ENCODE measurements at places on chromosomes 3 and 15. TPM values are rescaled to one million over a fixed set of nuclear protein-coding genes. Genes with fewer than 3 reads are reported as not detected.

CCK gene
- total RNA-seq, result not detected

C3orf20 gene
- total RNA-seq, result 0.14 TPM

DOCK3 gene
- 1.9 TPM for total RNA-seq

ZPLD1 gene
- total RNA-seq, result not detected

KIF7 gene
- total RNA-seq, result 3.7 TPM

ST3GAL6 gene
- total RNA-seq, result 0.28 TPM

CPLX3 gene
- not detected for total RNA-seq

PEX5L gene
- total RNA-seq, result not detected

CHRNA5 gene
- total RNA-seq, result 6.3 TPM

PDZRN3 gene
- total RNA-seq, result not detected

DNA sequence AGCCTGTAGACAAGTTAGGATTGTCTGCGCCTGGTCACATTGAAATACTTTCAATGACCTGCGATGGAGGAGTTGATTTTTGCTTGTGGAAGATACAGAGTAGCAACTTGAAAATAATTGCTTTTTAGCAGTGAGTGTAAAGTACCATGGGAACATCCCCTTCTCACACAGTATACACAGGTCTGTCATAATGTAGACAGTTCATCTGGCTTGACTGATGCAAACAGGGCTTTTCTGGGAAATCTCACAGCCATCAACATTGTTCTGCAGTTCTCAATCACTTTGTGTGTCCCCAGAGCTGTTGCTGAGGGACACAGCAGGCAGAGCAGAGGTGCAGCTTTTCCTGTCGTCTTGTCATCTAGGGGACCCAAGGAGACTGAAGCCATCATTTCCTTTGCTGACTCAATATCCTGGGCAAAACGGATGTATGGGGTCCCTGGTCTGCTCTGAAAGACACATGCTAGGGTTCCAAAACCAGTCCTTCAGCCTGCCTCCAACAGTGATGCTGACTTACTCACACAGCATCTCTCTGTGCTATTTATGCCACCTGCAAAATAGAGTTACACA lies 5.3 kb upstream of the REC114 start:
- H3K36me3 ChIP-seq, result no peaks in the 10 kb centered on the region
- H3K4me1 ChIP-seq, result peaks cover 3% of the 10 kb centered on the region
- no peak overlapping the region for H3K27ac ChIP-seq
- no peak overlapping the region for H3K4me3 ChIP-seq

DNA sequence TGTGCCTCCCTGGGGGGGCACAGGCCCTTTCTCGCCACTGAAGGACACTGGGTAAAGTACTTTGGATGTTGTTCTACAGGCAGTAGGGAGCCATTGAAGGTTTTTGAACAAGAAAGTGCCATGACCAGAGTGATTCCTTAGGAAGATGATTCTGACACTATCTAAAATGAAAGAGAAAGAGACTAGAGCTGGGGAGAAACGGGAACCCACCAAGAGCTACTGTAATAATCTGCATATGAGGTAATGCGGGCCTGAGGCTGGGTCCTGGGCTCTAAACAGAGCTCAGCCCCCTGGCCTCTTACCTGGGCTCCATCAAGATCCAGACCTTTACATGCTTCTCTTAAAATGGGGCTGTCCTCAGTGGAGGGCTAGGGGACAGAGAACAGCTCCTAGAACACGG lies 24.9 kb downstream of the GRK7 start:
- H3K4me3 ChIP-seq, result no peak overlapping the region
- no peaks in the 10 kb centered on the region for H3K36me3 ChIP-seq
- H3K27ac ChIP-seq, result no peak overlapping the region
- DNase-seq, result no peak

DNA sequence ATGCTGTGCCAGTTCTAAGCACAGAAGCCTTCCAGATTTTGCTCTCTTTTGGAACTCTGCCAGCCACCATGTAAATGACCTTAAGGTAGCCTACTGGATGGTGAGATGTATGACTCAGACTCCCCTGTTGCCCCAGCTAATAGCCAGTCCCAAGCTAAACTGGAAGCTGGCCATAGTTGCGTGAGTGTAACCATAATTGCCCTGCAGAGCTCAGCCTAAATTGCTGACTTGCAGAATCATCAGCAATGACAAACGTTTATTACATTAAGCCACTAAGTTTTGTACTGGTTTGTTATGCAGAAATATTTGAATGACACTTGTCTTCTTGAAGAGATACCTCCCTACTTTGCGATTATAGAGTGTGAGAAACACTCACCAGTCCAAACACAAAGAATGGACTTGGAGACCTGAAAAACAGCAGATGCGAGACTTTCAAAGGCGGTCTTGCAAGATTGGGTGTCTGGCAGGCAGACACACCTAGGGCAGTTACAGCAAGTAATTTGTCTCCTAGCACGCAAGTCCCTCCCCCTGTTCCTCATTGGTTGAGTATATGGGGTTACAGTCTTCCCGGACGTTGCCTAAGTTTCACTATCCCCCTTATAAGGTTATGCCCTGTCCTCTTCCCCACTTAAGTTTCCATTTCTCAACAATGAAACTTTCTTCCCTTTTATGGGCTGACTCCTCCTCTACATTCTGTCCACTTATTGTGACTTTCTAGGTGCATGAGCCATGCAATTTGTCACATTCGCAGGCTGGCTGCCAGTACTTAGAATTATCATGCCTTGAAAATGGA lies 83.6 kb upstream of the XCR1 start:
- peak overlapping the region; percentile 77 for H3K27ac ChIP-seq
- peaks cover 8% of the 10 kb centered on the region for H3K27me3 ChIP-seq

- H3K27me3 ChIP-seq, result peaks cover 16% of the 10 kb centered on the region
- H3K27ac ChIP-seq, result no peak overlapping the region
- no peak for DNase-seq
- H3K4me3 ChIP-seq, result no peak overlapping the region
- H3K4me1 ChIP-seq, result peaks cover 16% of the 10 kb centered on the region
- H3K36me3 ChIP-seq, result peaks cover 2% of the 10 kb centered on the region
Measured at GRCh38 chr15:64149893-64150578, 1.5 kb upstream of the SNX22 start.

DNA sequence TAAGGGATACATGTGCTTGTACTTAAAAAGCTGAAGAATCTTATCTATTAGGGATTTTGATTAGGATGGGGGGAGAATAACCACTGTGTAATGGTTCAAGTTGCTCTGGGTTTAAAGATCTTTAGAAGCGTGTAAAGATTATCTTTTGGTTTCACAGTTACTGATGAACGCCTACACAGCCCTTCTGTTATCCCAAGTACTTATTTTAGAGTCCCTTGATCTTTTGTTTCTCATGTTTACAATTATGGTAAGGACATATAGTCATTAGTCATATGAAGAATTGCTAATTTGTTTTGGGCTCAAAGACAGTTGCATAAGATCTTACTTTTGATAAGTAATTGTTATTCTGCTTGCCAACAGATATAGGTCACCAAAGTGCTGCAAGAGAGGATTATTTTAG lies 160.1 kb downstream of the PLCL2 start:
- H3K36me3 ChIP-seq, result peaks cover 57% of the 10 kb centered on the region
- H3K4me3 ChIP-seq, result no peak overlapping the region
- no peaks in the 10 kb centered on the region for H3K27me3 ChIP-seq
- no peak overlapping the region for H3K27ac ChIP-seq
- H3K4me1 ChIP-seq, result peaks cover 25% of the 10 kb centered on the region

DNA sequence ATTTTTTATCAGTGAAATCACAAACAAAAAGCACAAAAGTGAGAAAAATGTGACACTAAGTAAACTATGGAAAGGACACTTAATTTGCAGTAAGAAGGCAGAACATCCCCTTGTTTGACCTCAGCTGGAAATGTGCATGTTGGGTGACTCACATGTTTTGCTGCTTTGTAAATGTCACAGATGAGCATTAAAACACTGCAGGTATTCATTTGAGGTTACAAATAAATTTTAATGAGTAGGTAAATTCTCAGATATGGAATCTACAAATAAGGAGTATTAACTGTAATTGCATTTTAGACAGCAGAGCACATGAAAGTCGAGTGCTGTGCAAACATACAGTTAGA lies 20.3 kb downstream of the CHMP2B start:
- no peak for DNase-seq
- H3K27me3 ChIP-seq, result no peaks in the 10 kb centered on the region
- peaks cover 13% of the 10 kb centered on the region for H3K36me3 ChIP-seq
- H3K27ac ChIP-seq, result no peak overlapping the region
- no peak overlapping the region for H3K4me3 ChIP-seq
- peaks cover 15% of the 10 kb centered on the region for H3K4me1 ChIP-seq

DNA sequence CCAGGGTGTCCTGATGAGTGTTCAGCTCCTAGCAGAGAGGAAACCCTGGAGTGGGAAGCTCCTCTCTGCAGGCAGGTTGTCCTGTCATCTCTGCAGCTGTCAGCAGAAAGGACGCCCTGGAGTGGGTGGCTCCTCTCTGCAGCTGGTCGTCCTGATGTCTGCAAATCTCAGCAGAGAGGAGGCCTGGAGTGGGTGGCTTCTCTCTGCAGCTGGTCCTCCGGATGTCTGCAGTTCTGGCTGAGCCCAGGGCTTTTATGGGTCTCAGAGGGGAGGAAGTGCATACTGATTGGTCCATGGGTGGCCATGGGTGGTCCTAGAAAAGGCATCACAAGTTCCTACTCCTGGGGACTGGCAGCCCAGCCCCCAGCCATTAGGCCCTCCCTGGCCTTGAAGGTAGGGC lies 102.6 kb upstream of the BNIP2 start:
- no peak overlapping the region for H3K27ac ChIP-seq
- peaks cover 2% of the 10 kb centered on the region for H3K36me3 ChIP-seq
- H3K27me3 ChIP-seq, result no peaks in the 10 kb centered on the region
- peaks cover 40% of the 10 kb centered on the region for H3K4me1 ChIP-seq
- DNase-seq, result no peak
- H3K4me3 ChIP-seq, result no peak overlapping the region

DNA sequence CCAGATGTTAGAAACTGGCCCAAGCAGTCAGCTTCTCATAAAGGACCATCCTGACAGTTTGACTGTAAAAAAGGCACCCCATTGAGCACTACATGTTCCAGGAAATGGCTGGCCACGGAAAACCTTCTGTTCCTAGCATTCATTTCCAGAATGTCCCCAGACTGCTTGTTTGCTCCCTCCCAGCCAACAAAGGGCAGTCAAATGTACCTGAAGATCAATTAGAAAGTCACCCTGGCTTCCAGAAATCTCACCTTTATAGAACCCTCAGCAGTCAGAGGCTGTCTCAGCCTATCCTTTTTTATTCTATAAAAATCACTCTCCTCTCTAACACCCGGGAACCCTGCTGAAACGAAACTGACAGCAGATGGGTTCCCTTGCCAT lies 784 bp upstream of the SAMMSON start:
- no peaks in the 10 kb centered on the region for H3K36me3 ChIP-seq
- no peak overlapping the region for H3K4me3 ChIP-seq
- no peak for DNase-seq
- no peak overlapping the region for H3K27ac ChIP-seq
- no peaks in the 10 kb centered on the region for H3K4me1 ChIP-seq
- peaks cover 3% of the 10 kb centered on the region for H3K27me3 ChIP-seq

DNA sequence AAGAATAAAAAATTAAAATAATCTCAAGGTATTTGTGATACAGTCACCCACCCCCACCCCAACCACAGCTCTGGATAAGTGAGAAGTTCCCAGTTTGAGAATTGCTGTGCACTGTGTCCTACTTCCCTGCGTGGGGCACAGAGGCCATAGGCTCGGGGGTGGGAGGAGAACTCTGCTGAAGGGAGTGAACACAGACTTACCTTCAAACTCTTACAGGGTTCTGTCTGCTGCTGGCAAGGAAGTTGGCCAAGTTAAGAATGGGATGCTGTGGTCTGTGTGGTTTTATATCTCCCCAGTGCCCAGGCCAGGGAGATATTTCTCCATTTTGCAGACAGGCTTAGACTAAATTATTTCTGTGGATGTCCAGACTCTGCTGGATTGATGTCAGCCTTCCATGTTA lies 37.6 kb downstream of the SPTSSB start:
- no peaks in the 10 kb centered on the region for H3K36me3 ChIP-seq
- H3K4me3 ChIP-seq, result no peak overlapping the region
- no peak for DNase-seq
- H3K4me1 ChIP-seq, result peaks cover 7% of the 10 kb centered on the region
- peaks cover 33% of the 10 kb centered on the region for H3K27me3 ChIP-seq
- H3K27ac ChIP-seq, result no peak overlapping the region

- peaks cover 2% of the 10 kb centered on the region for H3K36me3 ChIP-seq
- no peak for DNase-seq
- H3K27ac ChIP-seq, result peak overlapping the region; percentile 96
- no peaks in the 10 kb centered on the region for H3K27me3 ChIP-seq
Measured at GRCh38 chr3:179149951-179150350, 1.8 kb downstream of the PIK3CA start.

GRCh38 chr15:59185725-59186124 lies 20.9 kb upstream of the LDHAL6B start:
- no peak for DNase-seq
- no peak overlapping the region for H3K27ac ChIP-seq
- H3K4me3 ChIP-seq, result no peak overlapping the region
- H3K36me3 ChIP-seq, result peaks cover 7% of the 10 kb centered on the region
- H3K4me1 ChIP-seq, result no peaks in the 10 kb centered on the region

- peaks cover 65% of the 10 kb centered on the region for H3K27me3 ChIP-seq
- H3K4me1 ChIP-seq, result peaks cover 17% of the 10 kb centered on the region
- H3K27ac ChIP-seq, result no peak overlapping the region
- H3K36me3 ChIP-seq, result peaks cover 7% of the 10 kb centered on the region
- DNase-seq, result no peak
Measured at GRCh38 chr3:181713280-181713647, 1.5 kb downstream of the SOX2 start.

GRCh38 chr3:192897005-192897404 lies 20.7 kb downstream of the MB21D2 start:
- H3K4me1 ChIP-seq, result peaks cover 62% of the 10 kb centered on the region
- peaks cover 30% of the 10 kb centered on the region for H3K36me3 ChIP-seq
- H3K27me3 ChIP-seq, result peaks cover 43% of the 10 kb centered on the region
- no peak overlapping the region for H3K27ac ChIP-seq

GRCh38 chr15:81783076-81783475 lies 262.7 kb downstream of the MEX3B start:
- H3K4me3 ChIP-seq, result no peak overlapping the region
- no peaks in the 10 kb centered on the region for H3K36me3 ChIP-seq
- H3K27me3 ChIP-seq, result peaks cover 11% of the 10 kb centered on the region
- H3K27ac ChIP-seq, result no peak overlapping the region
- DNase-seq, result no peak

DNA sequence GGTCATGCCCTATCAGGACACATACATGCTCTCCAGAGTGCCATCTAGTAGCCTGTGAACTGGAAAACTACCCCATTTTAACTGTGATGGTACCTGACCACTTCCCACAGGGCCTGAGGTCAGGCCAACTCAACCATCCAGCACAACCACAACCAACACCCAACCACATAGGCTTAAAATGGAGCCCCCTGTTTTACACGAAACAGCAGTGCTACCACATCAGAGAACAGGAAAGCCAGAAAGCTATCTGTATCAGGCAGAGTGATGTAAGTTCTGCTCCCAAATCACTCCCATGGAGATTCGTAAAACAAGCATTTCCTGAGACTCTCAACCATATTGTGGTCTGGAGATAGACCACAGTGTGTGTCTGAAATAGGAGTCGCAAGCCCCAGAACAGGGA lies 1017.3 kb upstream of the EPHA6 start:
- no peaks in the 10 kb centered on the region for H3K4me1 ChIP-seq
- H3K27me3 ChIP-seq, result no peaks in the 10 kb centered on the region
- DNase-seq, result no peak
- H3K4me3 ChIP-seq, result no peak overlapping the region
- H3K36me3 ChIP-seq, result no peaks in the 10 kb centered on the region

Measured in activated naive CD8-positive, alpha-beta T cell treated with anti-CD3 and anti-CD28 coated beads for 36 hours (primary cell).